ENCODE measurements at places on chromosomes 2 and 18.

- no peak for DNase-seq
These were observed 8.9 kb upstream of the RUFY4 start for GRCh38 chr2:218060118-218060517.

GRCh38 chr2:110852051-110852450, 119.7 kb downstream of the ACOXL start:
- DNase-seq: no peak

DNA sequence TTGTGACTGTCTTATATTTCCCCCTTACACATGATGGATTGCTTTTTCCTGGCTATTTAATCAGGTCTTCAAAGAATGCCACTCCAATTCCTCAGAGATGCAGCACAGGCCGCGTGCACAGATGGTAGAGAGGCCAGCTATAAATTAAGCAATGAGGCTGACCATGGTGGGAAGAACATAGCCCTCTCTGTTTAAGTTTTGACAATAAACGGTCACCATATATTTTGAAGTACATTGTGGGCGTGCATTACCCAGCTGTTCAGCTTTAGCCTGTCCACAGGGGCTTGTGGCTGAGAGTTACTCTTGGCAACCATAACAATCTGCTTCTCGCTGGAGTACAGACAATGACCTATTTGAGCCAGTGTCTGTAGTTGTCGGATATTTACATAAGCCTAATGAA, 730.8 kb downstream of the DCC start:
- DNase-seq: no peak

DNA sequence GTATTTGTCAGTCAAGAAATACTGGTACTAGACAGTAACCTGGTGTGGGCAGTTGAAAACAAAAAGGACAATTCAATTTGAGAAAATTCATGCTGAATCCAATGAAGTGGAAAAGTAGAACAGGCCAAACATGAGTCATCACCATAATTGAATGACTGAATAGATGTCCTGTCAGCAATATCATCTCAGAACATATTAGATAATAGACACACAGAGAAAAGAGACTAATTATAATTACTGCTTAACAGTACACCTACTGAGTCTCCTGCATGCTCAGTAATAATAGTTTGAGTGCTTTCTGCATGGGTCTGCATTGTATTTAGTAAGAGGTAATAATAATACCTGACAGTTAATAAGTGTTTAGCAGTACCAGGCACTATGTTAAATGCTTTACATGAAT, 138.6 kb upstream of the ZC3H15 start:
- no peak for DNase-seq

- DNase-seq: no peak
These were observed 39.1 kb upstream of the FIGN start for GRCh38 chr2:163774862-163775261.

DNA sequence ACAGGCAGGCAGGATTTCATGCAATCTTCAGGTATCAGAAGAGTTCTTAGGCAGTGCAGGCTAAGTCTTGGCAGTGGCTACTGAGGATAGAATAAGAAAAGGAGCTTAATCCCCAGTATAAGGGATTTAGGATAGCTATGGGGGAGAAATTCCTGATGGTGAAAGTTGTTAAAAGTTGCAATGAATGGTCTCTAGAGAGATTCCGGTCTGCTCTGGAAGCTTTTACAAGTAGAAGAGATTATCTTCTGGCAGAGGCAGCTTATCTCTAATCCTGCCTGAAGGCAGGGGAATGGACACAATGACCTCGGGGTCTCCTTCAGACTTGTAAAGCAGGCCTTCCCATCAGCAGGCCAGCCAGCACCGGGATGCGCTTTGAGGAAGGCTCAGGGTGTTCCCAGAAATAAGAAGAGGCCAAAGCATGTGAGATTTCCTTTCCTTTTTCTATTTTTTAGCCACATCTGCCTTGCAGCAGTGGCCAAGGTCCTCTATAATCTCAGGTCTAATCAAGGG, 253.9 kb upstream of the KLHL29 start:
- DNase-seq: no peak

- peak; percentile 29 for DNase-seq
These were observed 42.7 kb downstream of the ACSL3 start for GRCh38 chr2:222903234-222904220.

- no peak for DNase-seq
These were observed 58.6 kb downstream of the NCK2 start for GRCh38 chr2:105803337-105803736.

- no peak for DNase-seq
These were observed 756.0 kb upstream of the LRATD1 start for GRCh38 chr2:13876491-13877037.

DNA sequence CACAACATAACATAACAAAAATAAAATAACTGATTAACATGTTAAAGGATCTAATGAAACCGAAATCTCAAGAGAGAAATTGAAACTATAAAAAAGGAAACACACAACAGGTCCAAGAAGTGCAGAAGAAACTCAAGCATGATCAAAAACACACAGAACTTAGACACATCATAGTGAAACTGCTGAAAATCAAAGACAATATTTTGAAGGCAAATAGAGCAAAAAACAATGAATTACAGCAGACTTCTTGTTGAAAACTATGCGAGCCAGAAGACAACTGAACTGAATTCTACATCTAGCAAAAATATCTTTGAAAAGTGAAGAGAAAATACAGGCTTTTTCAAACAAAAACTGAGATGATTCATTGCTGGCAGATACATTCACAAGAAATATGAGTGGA, 61.3 kb downstream of the UGP2 start:
- DNase-seq: no peak

- no peak for DNase-seq
These were observed 110.3 kb upstream of the WDSUB1 start for GRCh38 chr2:159396799-159397198.

All from activated CD4-positive, alpha-beta T cell treated with anti-CD3 and anti-CD28 coated beads for 4 hours (primary cell).